Stimulated activated CD4-positive, alpha-beta T cell treated with anti-CD3 and anti-CD28 coated beads, Interleukin-12 subunit alpha, Interleukin-12 subunit beta, amount 100 ng/mL, for 48 hours (primary cell): ENCODE measurements at places on chromosomes 11 and 22.

GRCh38 chr22:44621401-44622146, 80.4 kb upstream of the PRR5 start:
- no peak for DNase-seq

GRCh38 chr11:106133529-106133928, 56.1 kb downstream of the AASDHPPT start:
- no peak for DNase-seq

- no peak for DNase-seq
Measured at GRCh38 chr11:120017582-120018150, 120.2 kb downstream of the TRIM29 start.

DNA sequence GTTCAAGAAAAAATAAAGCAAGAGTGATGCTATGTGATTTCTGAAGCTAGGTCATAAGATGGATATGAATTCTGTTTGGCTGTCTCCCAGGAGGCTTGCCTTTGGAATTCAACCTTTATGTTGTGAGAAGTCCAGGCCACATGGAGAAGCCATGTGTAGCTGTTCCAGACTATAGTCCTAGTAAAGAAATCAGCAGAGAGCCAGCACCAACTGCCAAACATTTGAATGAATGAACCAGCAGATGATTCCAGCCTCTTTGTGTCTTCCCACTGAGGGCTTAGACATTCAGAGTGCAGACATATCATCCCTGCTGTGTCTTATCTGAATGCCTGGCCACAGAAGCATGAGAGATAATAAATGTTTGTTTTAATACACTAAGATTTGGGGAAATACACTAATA, 1150.6 kb downstream of the DLG2 start:
- no peak for DNase-seq

DNA sequence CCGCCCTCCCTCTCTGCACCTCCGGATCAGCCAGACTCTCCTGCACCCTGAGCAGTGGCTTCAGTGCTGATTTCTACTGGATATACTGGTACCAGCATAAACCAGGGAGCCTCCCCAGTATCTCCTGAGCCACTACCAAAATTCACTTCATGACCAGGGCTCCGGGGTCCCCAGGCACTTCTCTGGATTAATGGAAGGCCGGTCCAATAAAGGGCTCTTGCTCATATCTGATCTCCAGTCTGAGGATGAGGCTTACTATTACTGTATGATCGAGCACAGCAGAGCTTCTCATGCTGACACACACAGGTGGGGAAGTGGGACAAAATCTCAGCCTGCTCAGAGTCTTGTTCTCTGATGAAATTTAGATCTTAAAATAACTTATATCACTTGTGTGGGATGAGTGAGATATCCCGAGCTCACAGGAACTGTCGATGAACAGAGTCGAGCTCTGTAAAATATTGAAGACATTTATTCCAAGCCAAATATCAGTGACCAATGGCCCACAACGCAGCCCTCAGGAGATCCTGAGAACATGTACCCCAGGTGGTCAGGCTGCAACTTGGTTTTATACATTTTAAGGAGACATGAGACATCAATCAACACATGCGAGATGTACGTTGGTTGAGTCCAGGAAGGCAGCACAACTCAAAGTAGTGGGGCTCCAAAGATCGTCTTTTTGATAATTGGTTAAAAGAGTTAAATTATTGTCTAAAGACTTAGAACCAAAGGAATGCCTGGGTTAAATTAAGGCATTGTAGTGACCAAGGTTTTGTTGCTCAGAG, 93.0 kb upstream of the TOP3B start:
- no peak for DNase-seq

GRCh38 chr22:45344334-45344733, 34.6 kb downstream of the FAM118A start:
- no peak for DNase-seq
